Naive B cell (primary cell): ENCODE measurements at places on chromosomes 4 and X.
A peak's percentile ranks its signal among the peaks of the same experiment; 100 is the strongest.

DNA sequence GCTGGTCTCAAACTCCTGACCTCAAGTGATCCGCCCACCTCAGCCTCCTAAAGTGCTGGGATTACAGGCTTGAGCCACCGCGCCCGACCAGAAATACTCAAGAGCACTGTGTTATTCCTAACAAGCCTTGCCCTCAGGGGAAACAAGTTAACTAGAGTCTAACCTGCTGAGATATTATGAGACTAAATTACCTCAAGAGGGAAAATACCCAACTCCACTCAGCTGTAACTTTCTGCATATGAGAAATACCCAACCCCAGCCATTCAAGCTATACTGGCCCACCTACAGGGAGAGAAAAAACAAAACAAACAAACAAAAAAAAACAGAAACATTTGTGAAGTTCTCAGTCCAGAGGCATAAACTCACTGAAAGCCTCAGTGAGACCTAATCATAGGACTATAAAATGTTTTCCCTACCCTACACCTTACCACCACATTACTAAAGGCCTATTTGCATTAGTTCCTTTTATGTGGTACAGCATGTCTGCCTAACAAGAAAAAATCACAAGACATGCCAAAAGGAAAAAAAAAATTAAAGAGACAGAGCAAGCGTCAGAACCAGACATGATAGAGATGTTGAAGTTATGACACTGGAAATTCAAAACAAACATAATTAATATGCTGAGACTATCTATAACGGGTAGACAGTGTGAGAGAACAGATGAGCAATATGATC, 876.0 kb downstream of the FSTL5 start:
- DNase-seq, result no peak

DNA sequence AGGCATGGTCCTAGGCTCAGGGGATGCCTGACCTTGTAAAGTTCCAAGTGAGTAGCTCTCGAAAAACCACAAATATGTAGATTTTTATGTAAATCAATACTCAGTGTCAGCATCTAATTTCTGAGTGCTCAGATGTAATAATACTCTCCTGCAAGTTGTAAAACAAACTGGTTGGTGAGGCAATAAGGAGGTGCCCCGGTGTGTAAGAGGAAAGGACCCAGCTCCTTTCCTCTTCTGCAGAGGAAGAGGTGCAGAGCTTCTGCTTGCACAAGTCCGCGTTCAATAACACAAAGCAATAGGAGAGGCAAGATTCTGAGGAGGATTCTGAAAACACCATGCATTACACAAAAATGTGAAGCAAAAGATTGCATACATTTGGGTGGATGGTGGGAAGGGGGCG, 43.6 kb upstream of the ENPP6 start:
- DNase-seq, result no peak

- no peak for DNase-seq
Measured at GRCh38 chr4:167233685-167234315, 494 bp downstream of the SPOCK3 start.

DNA sequence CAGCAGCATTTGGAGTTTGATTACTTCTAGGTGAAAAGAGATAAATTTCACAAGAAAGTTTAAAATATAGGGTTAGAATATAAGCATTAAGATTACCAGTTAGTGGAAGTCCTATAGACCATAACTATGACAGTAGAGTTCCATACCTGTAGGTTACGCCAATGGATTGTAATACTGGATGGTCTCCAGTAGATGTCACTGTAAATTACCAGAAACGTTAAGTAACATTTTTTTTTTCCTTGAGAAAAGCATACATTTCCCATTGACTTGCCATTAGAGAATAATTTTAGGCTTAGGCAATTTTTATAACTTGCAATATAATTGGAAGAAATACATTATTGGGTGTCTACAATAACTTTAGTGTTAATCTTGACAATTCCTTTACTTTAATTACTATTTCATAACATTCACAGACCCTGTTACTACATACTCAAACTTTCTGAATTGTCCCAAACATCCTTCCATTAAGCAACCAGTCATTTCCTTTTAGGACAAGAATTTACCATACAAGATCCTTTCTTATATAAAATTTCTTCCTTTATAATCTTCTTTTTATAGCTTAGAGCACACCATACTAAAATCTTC, 304.1 kb upstream of the TECRL start:
- DNase-seq, result no peak

DNA sequence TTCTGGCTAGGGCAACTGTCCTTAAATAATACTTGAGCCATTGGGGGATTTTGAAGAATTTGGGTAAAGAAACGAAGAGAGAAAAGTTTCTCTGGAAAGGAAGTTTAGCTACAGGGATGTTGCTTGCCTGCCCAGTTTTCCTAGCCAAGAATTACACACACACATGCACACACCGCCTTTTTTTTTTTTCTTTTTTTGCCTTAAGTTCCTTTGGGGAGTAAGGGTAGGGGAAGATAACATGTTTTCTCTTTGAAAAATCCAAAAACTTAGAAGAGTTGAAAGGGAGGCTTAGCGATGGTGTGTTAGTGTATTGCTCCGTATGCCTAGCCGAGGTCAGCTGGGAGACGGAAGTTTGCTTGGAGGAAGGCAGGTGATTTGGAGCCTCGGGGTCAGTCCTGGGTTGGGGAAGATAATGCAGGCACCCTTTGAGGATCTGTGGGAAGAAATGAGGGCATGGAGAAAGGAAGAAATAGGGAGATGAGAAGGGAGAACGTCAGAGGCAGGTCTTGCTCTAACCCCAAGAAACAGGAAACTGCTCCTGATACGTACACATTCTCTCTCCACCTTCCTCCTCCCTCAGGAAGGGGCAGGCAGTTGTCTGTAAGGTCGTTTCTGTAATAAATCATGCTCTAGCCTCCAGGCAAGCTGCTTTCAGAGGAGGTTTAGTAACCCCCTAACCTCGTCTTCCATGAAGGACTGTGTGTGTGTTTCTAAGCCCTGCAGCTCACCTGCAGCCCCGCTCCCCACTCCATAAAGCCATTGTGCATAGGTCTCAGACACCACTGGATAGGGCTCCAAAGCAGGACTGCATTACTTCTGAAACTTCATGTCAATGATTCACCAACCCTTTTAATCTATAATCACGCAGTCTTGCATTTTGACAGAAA, 10.5 kb downstream of the KLF3 start:
- no peak for DNase-seq

DNA sequence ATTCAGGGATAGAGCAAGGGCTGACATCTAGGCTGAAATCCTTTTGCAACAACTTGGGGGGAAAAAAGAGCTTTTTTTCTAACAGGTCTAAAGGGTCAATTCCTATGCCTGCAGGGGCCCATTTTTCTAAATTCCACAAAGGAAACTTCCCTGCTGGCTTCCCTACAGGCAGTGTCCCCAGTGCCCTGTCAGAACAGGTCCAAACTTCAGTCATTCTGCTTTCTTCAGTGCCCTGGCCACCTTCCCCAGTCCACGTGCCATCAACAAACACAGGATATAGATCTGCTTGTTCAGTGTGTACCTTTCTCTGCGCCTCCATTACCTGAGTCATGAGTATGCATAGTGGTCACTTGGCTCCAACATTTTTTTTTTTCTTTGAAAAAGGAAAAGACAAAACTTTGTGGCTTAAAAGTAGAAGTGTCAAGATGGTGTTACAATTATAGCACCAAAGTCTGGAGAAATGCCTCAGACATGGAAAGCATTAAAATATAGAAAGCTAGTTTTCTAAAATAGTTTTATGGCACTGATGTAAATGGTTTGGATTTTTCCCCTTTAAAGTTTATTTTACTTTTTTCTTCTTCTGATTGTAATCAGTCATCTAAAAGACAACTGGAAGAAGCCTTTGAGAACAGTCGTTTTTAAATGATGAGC, 84.0 kb upstream of the JADE1 start:
- no peak for DNase-seq

DNA sequence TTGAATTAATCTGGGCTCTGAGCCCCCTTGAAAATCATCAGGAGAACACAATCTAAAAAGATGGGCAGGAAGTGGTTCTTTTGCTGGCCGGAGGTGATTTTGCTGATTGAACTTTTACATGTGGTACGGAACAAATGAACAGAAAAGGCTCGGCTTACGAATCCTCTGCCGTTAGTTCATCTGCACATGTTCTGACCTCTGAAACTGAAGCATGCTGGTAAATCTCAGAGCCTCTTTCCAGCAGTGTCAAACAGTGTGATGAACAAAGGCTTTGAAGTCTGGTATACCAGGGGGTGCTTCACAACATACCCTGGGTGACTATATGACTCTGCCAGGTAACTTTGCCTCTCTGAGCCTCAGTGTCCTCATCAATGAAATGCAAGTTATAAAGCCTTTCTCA, 194.2 kb upstream of the C1QTNF7 start:
- DNase-seq, result no peak

- DNase-seq, result no peak
Measured at GRCh38 chr4:44256414-44256813, 192.2 kb downstream of the KCTD8 start.

GRCh38 chr4:139599594-139600374, 43.8 kb upstream of the SETD7 start:
- DNase-seq, result no peak

GRCh38 chr4:9875516-9875915, 94.1 kb downstream of the DRD5 start:
- no peak for DNase-seq

GRCh38 chr4:143701365-143701764, 890 bp upstream of the FREM3 start:
- DNase-seq, result no peak

DNA sequence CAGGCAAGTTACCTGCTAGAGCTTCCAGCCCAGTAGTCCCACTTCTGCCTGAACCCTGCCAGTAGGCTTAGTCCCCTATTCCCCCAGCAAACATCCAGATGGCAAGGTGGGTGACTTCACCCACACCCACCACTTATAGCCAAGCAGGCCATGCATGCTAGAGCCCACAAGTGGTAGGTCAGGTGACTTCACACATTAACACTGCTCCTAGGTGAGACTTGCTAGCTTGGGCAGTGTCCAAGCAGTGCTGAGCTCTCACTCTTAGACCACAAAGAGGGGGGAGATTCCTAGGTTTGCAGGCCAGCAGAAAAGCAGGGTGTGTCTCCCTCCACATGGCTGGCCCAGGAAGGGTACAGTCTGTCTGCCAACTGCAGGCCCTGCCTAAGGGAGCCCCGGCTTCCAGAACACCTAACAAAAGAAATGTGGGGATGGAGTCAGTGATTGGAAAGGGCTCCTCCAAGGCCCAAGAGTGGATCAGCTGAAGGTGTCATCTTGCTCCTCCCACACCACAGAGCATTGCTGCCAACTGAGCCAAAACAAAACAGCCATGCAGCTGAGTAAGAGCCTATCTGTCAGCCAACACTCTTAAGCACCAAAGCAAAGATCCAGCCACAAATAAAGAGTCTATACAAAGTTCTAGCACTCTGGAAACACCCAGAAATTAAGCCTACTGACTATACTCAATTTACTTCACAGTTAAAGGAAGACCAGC, 158.1 kb upstream of the USP38 start:
- no peak for DNase-seq

- no peak for DNase-seq
Measured at GRCh38 chrX:7926501-7926900, 712 bp downstream of the PNPLA4 start.

GRCh38 chr4:185598846-185599552, 63.7 kb upstream of the PDLIM3 start:
- DNase-seq, result no peak

GRCh38 chr4:160141206-160141605, 1038.3 kb downstream of the RAPGEF2 start:
- no peak for DNase-seq

- DNase-seq, result no peak
Measured at GRCh38 chr4:183977707-183978106, 72.6 kb downstream of the STOX2 start.

GRCh38 chr4:40573593-40574311, 55.9 kb downstream of the RBM47 start:
- no peak for DNase-seq

GRCh38 chrX:113548308-113549015, 707.8 kb upstream of the AMOT start:
- no peak for DNase-seq

- DNase-seq, result peak; percentile 53
Measured at GRCh38 chrX:129540068-129540653, at the start of gene OCRL. OCRL (plus strand) TSS chrX:129540259; CDS start chrX:129540440, 181 bp downstream.

DNA sequence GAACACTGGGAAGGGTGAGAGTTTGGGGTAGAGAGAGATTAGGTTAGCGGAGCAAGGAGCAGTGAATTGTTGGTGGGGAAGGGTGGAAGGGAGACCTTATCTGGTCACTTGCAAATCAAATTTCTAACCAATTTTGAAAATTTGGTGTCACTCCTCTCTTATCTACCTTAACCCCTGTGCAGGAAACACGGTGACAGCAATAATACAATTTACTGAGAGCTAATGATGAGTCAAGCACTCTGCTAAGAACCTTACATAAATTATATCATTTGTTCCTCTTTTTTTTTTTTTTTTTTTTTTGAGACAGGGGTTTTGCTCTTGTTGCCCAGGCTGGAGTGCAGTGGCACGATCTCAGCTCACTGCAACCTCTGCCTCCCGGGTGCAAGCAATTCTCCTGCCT, 116.4 kb downstream of the C4orf51 start:
- no peak for DNase-seq

- DNase-seq, result no peak
Measured at GRCh38 chrX:12986886-12987285, 12.0 kb downstream of the TMSB4X start.

DNA sequence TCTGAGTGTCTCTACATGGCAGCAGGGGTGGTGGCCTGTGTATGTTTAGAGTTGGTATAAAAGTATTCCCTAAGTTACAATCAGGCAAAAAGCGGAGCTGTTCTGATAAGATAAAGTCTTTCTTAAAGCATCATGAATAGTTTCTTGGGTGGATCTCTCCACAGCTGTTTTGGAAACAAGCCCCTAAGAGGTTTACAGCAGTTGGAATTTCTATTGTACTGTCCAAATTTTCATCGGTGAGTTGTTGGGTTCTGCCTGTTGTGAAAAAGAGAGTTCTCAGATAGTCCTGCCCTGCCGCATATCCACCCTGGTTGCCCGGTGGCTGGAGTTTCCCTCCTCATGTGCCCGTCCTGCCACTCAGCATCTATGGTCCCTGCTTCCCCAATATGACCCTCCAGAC, 50.1 kb downstream of the C4orf51 start:
- DNase-seq, result no peak

DNA sequence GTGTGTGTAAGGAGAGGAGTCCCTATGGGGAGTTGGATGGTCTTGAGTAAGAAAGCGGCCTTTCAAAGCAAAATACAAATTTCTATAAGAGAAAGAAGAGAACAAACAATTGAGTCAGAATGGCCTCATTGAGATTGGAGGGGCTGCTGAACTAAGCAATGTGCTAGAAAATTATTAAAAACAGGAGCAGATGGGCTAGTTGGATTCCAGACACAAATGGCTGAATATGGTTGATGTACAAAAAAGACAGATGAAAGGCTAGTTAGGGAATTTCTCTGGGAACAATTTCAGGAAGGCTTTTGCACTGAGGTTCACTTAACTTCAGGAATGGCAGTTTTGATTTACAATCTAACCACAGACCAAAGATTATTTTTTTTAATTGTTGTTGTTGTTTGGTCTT, 1806.8 kb upstream of the TENM3 start:
- DNase-seq, result no peak

GRCh38 chr4:113223001-113223400, 173.5 kb downstream of the ANK2 start:
- DNase-seq, result no peak

GRCh38 chr4:5968246-5968645, 50.0 kb downstream of the C4orf50 start:
- no peak for DNase-seq

GRCh38 chr4:107037199-107037584, 1.1 kb upstream of the DKK2 start:
- no peak for DNase-seq
